CD4-positive, alpha-beta T cell (primary cell): ENCODE measurements at places on chromosomes 12 and 14. TPM values are rescaled to one million over a fixed set of nuclear protein-coding genes. Genes with fewer than 3 reads are reported as not detected.

GRCh38 chr12:63764481-63764880 lies 15.2 kb upstream of the RXYLT1 start:
- DNase-seq: no peak

DNA sequence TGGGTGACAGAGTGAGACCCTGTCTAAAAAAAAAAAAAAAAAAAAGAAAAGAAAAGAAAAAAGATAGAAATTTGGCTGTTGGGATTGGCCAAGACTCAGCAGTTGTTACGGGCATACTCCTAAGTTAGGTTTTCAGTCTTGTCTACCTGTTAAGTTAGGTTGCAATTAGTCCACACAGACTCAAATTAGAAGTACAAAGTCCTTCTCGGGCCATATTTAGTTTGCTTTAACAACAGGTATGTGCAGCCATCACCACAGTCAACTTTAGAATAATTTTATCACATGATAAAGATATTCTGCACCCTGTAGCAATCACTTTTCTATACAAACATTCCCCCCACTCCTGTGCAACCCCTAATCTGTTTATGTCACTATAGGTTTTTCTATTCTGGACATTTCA lies 85.2 kb downstream of the WNK1 start:
- no peak for DNase-seq

DNA sequence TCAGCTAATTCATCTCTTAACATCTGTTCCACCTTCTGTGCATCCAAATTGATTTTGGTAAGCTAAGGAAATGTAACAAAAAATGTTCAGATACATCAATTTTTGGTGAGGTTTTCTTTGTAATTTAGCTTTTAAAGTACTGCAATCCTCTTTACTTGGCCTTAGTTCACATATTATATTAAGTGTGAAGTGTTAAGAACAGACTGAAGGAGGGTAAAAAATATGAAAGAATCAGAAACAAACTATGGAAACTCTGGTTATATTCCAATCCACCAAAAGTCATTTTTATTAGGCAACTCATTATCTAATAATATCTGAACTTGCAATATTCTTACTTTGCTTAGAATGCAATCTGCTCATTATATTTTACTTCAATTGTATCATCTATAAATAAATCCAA lies 49.1 kb downstream of the CEP290 start:
- DNase-seq: no peak

DNA sequence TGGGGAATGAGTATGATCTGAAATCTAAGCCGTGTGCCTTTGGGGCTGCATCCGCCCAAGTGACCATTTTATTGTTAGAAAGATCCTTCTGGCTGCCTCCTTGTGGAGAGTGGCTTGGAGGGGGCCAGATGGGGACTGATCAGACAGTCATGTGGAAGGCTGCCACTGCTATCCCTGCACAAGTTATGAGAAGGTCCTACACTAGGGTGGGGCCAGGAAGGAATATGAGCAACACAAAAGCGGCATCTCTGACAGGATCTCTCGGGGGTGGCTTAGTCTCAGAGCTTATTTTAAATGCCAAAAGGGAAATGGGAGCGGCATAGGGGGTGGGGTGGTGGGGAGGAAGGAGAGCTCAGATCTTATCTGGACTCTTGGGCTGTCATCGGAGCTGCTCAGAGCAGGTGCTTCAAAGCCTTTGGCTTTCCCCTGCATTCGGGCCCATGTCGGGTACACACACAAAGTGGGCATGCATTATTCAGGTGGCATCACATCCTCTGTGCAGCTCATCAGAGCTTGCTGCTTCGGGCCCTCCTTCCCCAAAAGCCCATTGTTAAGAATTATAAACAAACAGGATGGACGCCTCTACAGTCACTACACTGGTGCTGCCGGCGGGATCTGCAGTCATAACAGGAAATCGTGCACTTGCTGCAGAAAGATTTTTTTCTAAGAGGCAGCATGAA lies 805.4 kb downstream of the VRK1 start:
- peak; percentile 67 for DNase-seq

- DNase-seq: no peak
These were observed 101.7 kb upstream of the PARP11 start for GRCh38 chr12:3974883-3975282.

DNA sequence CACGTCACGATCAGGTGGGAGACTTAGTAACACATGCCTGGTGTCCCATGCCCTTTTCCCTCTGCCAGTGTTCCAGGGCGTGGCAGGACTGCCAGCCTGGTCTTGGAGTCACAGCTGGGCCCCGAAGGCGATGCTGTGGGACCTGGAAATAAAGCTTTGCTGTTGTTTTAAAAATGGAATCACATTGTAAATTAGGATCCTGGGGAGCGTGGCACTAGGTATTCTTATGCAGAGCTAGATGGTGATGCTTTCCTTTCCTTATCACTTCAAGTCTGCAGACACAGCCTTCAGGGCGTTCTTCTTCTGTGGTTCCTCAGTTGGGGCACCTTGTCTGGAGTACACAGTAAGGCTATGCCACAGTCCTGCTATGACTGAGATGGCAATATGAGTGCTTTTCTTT lies 64.6 kb downstream of the BICD1 start:
- DNase-seq: no peak

DNA sequence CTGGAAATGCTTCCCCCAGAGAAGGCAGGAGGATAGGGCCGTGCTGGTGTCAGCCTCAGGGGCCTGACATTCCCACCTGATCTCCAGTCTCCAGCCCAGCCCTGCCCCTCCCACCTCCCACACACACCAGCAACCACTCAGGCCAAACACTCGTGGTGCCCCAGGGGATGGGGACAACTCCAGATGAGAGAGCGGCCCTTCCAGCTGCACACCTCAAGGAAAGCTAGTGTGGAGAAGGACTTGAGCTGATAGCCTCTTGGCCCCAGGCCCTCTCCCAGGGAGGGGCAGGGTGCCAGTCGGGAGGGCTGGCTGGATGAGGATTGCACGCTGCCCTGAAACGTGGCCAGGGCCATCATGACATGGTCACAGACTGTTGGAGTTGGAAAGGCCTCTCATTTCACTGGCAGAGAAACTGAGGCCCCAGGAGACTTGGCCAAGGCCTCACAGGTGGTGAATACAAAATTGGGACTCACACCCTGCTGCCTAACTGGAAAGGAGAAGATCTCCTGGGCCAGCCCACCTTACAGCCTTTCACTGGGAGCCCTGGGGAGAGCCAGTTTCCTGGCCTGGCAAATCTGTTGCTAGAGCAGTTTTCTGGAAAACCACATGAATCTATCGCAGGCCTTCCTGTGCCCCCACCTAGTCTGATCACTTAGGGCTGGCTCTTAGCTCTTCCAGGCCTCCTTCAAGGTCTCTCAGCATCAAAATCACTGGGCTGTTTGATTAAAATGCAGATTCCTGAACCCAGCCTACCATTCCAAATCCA lies 52.1 kb downstream of the IRF2BPL start:
- no peak for DNase-seq

DNA sequence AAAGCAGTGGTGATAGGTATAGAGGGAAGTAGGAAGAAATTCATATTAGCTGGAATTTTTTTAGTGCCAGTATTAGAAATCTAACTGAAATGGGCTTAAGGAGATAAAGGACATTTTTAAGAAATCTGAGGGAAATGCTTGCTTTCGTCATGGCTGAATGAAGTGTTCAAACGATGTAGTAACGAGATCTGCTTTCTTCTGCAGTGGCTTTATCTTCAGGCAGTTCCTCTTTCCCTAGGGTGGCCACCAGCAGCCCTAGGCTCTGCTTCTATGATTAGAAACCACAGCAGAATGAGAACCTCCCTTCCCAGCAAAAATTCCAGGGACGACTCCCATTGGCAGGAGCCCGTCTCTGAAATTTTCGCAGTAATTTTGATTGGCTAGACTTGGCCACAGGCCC lies 163.9 kb upstream of the FRMD6 start:
- DNase-seq: no peak

DNA sequence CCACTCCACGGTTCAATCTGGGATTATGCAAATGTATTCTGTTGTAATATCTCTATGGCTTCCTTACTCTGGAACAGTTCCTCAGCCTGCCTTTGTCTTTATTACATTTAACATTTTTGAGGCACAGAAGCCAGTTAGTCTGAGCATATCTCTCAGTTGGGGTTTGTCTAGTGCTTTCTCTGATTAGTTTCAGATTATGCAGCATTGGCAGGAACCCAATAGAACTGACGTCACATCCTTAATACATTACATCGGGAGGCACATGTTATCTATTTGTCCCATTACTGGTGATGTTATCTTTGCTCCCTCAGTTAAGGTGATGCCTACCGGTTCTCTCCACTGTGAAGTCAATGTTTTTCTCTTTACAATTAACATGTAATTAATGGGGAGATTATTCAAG lies 62.4 kb downstream of the PPM1A start:
- peak; percentile 17 for DNase-seq

DNA sequence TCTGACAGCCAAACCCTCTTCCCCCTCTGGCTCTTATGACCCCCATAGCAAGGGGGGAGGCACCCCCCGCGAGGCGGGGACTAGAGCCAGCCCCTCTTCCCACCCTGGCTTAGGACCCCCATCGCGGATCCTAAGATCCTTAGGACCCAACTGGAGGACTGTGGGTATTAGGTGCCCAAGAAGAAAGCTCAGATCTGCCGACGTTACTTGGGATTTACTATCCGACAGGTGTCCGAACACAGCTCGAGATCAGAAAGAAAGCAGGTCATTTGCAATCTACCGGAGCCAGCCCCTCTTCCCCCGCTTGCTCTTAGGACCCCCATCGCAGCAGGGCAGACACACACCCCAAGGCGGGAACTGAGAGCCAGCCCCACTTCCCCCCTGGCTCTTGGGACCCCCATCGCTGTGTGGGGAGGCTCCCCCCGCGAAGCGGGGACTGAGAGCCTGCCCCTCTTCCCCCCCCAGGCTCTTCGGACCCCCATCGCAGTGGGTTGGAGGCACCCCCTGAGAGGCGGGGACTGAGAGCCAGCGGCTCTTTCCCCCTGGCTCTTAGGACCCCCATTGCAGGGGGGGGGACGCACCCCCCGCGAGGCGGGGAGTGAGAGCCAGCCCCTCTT lies 46.8 kb downstream of the DDX11 start:
- DNase-seq: no peak

- no peak for DNase-seq
These were observed 444.9 kb upstream of the FOXG1 start for GRCh38 chr14:28321475-28322244.

DNA sequence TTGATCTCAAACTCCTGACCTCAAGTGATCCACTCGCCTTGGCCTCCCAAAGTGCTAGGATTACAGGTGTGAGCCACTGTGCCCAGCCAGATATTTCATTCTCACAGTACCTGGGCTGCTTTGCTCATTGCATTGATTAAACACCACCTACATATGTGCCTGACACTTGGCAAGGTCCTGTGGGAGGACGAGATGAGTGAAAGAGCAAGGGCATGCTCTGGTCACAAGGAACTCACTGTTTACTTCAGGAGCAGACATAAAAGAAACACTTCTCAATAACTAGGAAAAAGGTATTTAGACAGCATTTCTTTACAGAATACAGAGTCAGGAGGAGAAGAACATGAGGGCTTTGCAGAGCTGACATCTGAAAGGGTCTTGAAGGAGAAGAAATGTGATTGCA lies 91.7 kb downstream of the TMCC3 start:
- DNase-seq: no peak

DNA sequence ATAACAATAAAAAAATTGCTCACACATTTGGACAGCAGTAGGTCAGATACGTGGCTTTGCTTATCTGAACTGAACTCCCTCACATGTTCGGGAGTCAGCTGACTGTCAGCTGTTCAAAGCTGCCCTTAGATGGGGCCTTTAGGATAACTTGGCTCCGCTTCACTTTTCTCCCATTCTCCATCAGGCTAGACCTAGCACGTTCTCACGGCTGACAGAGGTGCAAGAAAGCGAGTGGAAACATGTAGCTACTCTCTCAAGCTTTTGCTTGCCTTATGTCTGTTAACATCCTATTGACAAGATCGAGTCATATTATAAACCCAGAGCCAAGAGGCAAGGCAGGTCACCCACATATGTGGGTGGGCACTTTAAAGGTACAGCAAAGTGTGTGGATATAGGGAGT lies 112.0 kb upstream of the PDZRN4 start:
- no peak for DNase-seq

DNA sequence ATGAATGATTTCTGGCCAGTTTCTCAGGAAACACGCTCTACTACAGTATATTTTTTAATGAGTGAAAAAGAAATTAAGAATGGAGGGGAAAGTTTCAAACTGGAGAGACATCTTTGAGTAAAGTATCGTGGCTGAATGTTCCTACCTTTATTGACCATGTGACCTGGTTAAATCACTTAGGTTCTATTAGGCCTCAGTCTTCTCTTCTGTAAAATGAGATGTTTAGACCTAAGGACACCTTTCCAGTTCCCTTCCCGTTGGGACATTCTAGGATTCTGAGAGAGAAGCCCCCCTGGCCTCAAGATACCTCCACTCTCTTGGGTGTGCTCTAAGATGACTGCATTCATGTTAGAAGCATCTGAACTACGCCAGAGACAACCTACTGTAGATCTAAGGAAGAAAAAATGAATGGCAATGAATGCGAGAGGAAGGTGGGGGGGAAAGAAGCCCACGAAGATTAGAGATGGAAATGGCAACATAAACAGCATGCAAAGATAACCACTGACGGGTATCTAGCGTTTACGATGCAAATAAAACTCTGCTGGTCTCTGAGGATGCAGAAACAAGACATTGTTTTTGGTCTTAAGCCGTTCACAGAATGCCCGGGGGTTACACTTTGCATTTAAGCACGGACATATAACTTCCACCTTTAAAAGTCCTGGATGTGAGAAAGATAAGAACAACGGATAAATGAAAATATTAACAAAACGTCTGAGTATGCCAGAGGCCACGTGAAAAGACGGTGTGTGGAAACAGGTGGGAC lies 599 bp upstream of the CPSF6 start:
- DNase-seq: no peak

- no peak for DNase-seq
These were observed 26.1 kb downstream of the CCDC177 start for GRCh38 chr14:69548566-69548965.

DNA sequence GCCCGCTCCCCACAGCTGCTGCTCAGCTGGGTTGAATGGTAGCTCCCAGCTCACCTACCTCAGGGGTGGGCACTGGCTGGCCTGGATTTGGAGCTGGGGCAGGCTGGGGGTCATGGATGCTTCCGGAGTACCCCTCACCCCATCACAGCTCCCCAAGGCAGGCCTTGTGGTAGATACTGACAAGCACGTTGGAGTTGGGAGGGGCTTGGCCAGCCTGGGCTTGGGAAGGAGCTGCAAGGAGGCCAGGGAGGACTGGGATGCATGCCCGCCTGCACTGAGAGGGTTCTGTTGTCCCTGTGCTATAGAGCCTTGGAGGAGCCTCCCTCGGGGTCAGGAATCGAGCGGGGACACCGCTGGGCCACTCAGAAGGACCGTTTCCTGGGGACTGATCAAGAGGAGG lies 14.2 kb downstream of the TMEM63C start:
- no peak for DNase-seq

Gene OR6C2
- total RNA-seq: not detected

Gene SLC38A2
- 213 TPM for total RNA-seq

Gene HOXC6
- not detected for total RNA-seq

Gene VEZT
- total RNA-seq: 57.2 TPM

Gene SMIM10L1
- 9.6 TPM for total RNA-seq

Gene IL22
- total RNA-seq: not detected

Gene PTPN21
- total RNA-seq: not detected

Gene CLEC9A
- 0.55 TPM for total RNA-seq

Gene KLHDC1
- 9.8 TPM for total RNA-seq

Gene IL26
- total RNA-seq: not detected

Gene PRKD1
- total RNA-seq: not detected

Gene LRP1-AS
- not detected for total RNA-seq

Gene VRK1
- 36.7 TPM for total RNA-seq

Gene GNB3
- total RNA-seq: 0.85 TPM

Gene ZBTB42
- 3.0 TPM for total RNA-seq

Gene NDUFB1
- total RNA-seq: 45.3 TPM
